Right atrium auricular region (tissue), 2 donors: ENCODE measurements at places on chromosomes 5 and 9. TPM values are rescaled to one million over a fixed set of nuclear protein-coding genes. Genes with fewer than 3 reads are reported as not detected.

The TRMT10B gene
- 3.9 TPM for total RNA-seq

The ANKRD18A gene
- 1.3 TPM for total RNA-seq

The LRRC19 gene
- total RNA-seq = not detected

- no peak overlapping the region for H3K27ac ChIP-seq
- H3K27me3 ChIP-seq = no peaks in the 10 kb centered on the region
These were observed 163.3 kb upstream of the RAD23B start for GRCh38 chr9:107119735-107120134.

- H3K36me3 ChIP-seq = no peaks in the 10 kb centered on the region
- H3K4me1 ChIP-seq = no peaks in the 10 kb centered on the region
- H3K27me3 ChIP-seq = no peaks in the 10 kb centered on the region
- no peak overlapping the region for H3K27ac ChIP-seq
- DNase-seq = no peak
- no peak overlapping the region for H3K4me3 ChIP-seq
These were observed 16.9 kb upstream of the BOD1 start for GRCh38 chr5:173633304-173633703.

The PRDM12 gene
- not detected for total RNA-seq

The PCDHAC1 gene
- 0.51 TPM for total RNA-seq

DNA sequence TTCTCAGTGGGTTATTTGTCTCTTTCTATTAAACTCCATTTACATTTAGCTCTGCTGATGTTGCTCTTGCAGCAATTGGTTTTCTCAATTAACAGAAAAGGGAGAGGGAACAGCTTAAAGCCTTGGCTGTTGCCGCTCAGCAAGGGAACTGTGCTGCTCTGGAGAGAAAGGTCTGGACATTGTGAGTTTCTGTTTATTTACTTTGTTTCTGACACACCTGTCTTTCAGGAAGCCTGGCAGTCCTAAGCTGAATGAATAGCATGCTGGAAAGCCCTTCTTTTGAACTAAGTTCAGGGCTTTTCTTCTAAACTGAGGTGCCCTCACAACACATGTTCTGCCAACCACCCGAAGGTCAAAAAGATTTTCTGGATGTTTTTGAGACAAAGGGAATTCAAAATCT, 491.9 kb downstream of the PDE4D start:
- no peak overlapping the region for H3K27ac ChIP-seq
- no peaks in the 10 kb centered on the region for H3K27me3 ChIP-seq
- no peaks in the 10 kb centered on the region for H3K4me1 ChIP-seq
- H3K36me3 ChIP-seq = no peaks in the 10 kb centered on the region
- no peak for DNase-seq

GRCh38 chr9:79264041-79264440, 307.7 kb upstream of the TLE4 start:
- no peaks in the 10 kb centered on the region for H3K36me3 ChIP-seq
- DNase-seq = no peak
- H3K27ac ChIP-seq = no peak overlapping the region
- H3K27me3 ChIP-seq = no peaks in the 10 kb centered on the region
- H3K4me3 ChIP-seq = no peak overlapping the region

DNA sequence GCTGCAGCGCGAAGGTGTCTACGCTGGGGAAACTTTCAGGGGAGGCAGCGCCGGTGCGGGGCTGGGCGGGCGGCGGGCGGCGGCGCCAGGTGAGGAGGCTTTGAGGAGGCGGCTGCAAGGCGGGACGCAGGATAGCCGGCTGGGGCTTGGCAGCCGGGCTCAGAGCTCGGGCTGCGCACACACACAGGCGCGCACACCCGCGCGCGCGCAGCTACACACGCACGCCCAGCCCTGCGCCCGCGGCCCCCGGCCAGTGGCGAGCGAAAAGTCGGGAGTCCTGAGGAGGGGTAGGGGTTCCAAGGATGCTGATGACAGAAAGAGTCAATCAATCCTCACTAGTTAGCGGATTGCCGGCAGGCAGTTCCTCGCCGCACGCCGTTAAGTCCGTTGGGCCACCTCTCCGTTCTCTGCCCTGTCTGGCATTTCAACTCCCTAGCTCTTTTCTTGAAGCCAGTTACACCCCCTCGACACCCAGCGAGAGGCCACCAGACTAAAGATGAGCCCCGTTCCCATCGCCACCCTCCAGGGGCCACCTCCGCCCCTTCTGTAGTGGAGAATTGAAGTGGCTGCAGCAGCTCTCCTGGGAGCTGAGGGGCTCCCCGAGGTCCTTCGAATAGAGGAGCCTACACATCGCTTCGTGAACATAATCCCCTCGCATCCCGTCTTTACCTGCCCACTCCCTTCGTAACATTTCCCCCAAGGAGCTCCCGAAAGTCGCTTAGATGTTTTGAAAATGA, 1640.3 kb upstream of the C9orf72 start:
- H3K27me3 ChIP-seq = peaks cover 12% of the 10 kb centered on the region
- no peak within 1 kb of the TSS for H3K27ac ChIP-seq
- H3K4me3 ChIP-seq = no peak within 1 kb of the TSS
- H3K4me1 ChIP-seq = peaks cover 23% of the 10 kb centered on the region
- H3K36me3 ChIP-seq = no peaks in the 10 kb centered on the region
- DNase-seq = no peak

The LCN10 gene
- total RNA-seq = 8.8 TPM

The PDLIM4 gene
- total RNA-seq = 96.7 TPM

GRCh38 chr9:81595887-81596543, 93.3 kb downstream of the TLE1 start:
- peak overlapping the region; percentile 4 for H3K27ac ChIP-seq
- no peaks in the 10 kb centered on the region for H3K27me3 ChIP-seq
- no peaks in the 10 kb centered on the region for H3K4me1 ChIP-seq
- DNase-seq = no peak
- H3K36me3 ChIP-seq = peaks cover 6% of the 10 kb centered on the region
- no peak overlapping the region for H3K4me3 ChIP-seq

The ANKRD18B gene
- 0.11 TPM for total RNA-seq

The CDH6 gene
- 2.2 TPM for total RNA-seq

The SLC4A9 gene
- total RNA-seq = not detected

DNA sequence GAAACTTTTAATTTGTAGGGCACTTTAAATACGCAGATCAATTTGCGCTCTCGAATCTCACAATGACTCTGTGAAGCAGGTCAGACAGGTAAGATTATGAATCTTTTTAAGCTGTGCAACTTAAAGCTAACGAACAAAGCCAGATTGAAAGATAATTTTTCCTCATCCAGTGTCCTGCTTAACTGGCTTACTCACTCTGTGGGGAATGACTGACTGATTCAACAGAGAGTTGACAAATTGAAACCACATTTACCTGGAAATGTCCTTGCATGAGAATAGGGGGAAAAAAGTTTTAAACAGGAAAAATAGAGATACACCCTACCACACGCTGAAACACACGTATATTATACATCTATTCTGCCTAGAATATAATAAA, 187.9 kb downstream of the MAN2A1 start:
- H3K4me1 ChIP-seq = no peaks in the 10 kb centered on the region
- no peak overlapping the region for H3K4me3 ChIP-seq
- no peaks in the 10 kb centered on the region for H3K27me3 ChIP-seq

DNA sequence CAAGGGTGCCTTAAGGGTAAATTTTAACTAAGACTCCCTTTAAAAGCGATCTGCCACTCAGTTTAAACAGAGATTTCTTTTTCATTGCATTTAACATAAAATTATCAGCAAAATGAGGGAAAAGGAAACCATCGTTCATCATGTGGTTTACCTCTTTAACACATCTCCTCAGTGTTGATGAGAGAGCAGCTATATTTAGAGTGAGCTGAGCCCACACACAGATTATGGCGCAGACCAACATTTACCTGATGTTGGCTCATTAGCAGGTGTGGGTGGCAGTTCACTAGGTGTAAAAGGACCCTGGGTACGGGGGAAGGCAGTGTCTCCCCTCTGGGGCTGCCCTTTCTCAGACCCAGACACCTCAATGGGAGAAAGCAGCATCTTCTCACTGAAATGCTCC, 149.8 kb downstream of the ENTREP1 start:
- DNase-seq = no peak
- H3K27me3 ChIP-seq = no peaks in the 10 kb centered on the region
- no peaks in the 10 kb centered on the region for H3K36me3 ChIP-seq
- H3K27ac ChIP-seq = no peak overlapping the region

The CDKN2A gene
- total RNA-seq = 1.3 TPM

The PRLR gene
- total RNA-seq = 0.15 TPM

DNA sequence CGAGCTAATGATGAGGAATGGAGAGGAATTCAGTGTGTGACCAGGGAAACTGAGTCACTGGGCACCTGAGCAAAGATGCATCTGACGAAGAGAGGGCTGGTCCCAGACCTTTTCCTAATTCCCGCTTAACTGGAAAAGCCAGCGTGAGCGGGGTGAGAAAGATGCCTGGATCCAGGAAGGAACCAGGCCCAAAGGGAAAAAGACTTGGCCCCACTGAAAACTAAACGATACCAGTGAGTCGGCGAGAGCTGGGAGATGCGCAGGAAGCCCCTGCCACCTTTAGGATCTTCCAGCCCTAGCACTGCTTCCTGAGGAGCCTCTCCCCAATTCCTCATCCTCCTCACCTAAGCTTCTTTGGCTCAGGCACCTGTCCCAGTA, 499 bp upstream of the FCHSD1 start:
- H3K27me3 ChIP-seq = no peaks in the 10 kb centered on the region
- no peaks in the 10 kb centered on the region for H3K4me1 ChIP-seq
- H3K36me3 ChIP-seq = no peaks in the 10 kb centered on the region
- H3K4me3 ChIP-seq = peak overlapping the region; percentile 65
- H3K27ac ChIP-seq = peak overlapping the region; percentile 54

The SLCO6A1 gene
- total RNA-seq = not detected

- no peaks in the 10 kb centered on the region for H3K27me3 ChIP-seq
- DNase-seq = no peak
- H3K36me3 ChIP-seq = no peaks in the 10 kb centered on the region
- H3K27ac ChIP-seq = peak overlapping the region; percentile 95
- H3K4me1 ChIP-seq = no peaks in the 10 kb centered on the region
- H3K4me3 ChIP-seq = peak overlapping the region; percentile 90
These were observed 601 bp upstream of the FAF2 start for GRCh38 chr5:176447591-176447977.

DNA sequence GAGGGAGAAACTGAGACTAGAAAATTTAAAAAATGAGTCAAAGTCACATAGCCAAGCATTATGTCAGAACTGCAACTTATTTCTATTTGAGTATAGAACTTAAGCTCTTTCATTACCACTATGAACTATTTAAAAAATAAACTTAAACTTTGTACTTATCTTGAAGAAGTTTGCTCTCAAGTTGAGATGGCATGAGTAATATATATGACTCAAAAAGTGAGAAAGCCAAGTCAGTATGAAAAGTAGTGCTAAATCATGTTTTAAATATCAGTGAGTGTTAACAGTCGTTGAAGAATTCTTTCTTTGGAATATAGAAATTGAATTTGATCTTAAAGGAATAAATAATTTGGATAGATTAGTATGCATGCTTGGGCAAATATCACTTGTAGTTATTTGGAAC, 36.3 kb upstream of the CDH10 start:
- no peaks in the 10 kb centered on the region for H3K4me1 ChIP-seq
- no peak for DNase-seq
- H3K4me3 ChIP-seq = no peak overlapping the region
- H3K36me3 ChIP-seq = no peaks in the 10 kb centered on the region
- H3K27me3 ChIP-seq = no peaks in the 10 kb centered on the region

- no peaks in the 10 kb centered on the region for H3K27me3 ChIP-seq
- H3K36me3 ChIP-seq = no peaks in the 10 kb centered on the region
- peak overlapping the region; percentile 86 for H3K27ac ChIP-seq
- peak overlapping the region; percentile 5 for H3K4me3 ChIP-seq
- DNase-seq = peak; percentile 79
These were observed 49.5 kb downstream of the RXRA start for GRCh38 chr9:134375430-134376385.

DNA sequence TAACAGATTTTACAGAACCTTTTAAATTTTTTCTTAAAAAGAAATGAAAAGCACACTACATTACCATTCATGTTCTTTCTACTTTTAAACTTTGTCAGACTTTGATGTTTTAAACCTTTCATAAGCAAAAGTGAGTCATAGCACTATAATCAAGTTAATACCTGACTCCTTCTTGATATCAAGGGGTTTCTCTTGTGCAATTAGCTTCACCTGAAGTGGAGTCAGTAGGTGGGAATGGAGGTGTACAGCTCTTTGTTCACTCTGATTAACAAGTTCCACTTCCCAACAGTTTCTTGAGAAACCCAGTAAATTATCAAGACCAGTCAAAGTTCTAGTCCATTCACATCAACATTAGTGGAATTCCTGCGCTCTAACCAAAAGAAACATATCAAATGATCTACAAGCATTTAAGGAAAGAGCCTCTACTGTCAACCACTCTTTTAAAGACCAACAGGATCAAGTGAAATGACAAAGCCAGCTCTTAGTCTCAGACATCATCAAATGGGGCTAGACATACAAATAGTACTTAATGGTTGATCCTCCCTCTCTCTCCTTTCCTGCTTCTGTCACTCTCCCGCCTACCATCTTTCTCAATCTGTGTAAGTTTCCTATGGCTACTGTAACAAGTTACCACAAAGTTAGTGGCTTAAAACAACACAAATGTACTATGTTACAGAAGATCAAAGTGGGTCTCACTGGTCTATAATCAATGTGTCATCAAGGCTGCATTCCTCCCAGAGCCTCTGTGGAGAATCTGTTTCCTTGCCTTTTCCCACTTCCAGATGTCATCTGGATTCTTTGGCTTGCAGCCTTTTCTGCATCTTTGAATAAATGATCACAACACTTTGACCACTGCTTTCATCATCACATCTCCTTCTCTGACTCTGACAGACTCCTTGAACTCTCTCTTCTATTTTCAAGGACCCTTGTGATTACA, 68.0 kb downstream of the HINT1 start:
- H3K36me3 ChIP-seq = no peaks in the 10 kb centered on the region
- no peak for DNase-seq
- H3K4me3 ChIP-seq = no peak overlapping the region
- H3K27me3 ChIP-seq = no peaks in the 10 kb centered on the region
- no peak overlapping the region for H3K27ac ChIP-seq

The TMEFF1 gene
- 0.37 TPM for total RNA-seq

GRCh38 chr9:38038307-38039089, 30.5 kb downstream of the SHB start:
- peak overlapping the region; percentile 21 for H3K4me3 ChIP-seq
- H3K4me1 ChIP-seq = peaks cover 86% of the 10 kb centered on the region
- DNase-seq = no peak
- no peaks in the 10 kb centered on the region for H3K36me3 ChIP-seq
- H3K27ac ChIP-seq = peak overlapping the region; percentile 77

DNA sequence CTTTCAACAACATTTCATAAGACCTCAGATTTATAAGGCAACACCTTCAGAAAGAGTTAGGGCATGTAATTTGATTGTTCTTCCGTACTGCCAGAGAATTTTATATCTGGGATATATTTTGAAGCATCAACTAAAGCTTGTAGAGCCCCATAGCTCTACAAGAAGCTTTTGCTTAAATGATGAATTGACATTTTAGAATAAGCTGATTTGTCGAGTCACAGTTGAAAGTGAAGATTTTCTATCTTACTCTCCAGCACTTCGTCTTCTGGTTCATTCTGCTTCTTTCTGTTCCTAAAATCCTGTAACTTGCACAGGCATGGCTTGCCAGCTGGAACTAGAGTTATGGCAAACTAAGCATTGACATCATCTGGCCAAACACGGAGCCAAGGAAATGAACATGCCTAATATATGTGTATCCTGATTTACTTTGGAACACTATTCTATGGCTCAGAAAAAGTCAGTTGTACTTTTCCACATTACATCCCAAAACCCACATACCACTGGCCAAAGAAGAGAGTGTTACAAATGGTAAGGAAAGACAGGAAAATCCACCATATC, 68.6 kb upstream of the MAST4 start:
- no peak overlapping the region for H3K4me3 ChIP-seq
- H3K27me3 ChIP-seq = no peaks in the 10 kb centered on the region
- H3K36me3 ChIP-seq = no peaks in the 10 kb centered on the region
- no peak for DNase-seq
- no peaks in the 10 kb centered on the region for H3K4me1 ChIP-seq

- no peaks in the 10 kb centered on the region for H3K4me1 ChIP-seq
- no peaks in the 10 kb centered on the region for H3K27me3 ChIP-seq
- DNase-seq = no peak
- H3K4me3 ChIP-seq = no peak overlapping the region
These were observed 192.1 kb upstream of the TRIM32 start for GRCh38 chr9:116494815-116495634.
